Pancreas (tissue), 10 donors: ENCODE measurements at places on chromosomes 16 and 17. TPM values are rescaled to one million over a fixed set of nuclear protein-coding genes. Genes with fewer than 3 reads are reported as not detected.

DNA sequence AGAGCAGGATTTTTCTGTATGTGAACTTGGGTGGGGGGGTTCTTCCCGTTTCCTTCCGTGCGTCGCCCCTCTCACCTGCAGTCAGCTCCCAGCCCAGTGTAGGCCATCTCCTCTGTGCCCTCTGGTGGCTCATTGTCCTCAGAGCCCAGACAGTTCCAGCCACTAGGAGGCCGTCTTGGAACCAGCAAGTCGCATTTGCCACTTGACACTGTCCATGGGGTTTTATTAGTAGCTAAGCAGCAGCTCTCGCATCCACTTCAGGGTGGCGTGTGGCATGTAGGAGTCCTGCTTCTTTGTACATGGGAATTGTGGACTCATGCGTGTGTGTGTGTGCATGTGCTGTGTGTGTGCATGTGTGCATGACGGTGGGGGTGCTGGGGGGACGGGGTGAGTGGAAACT, 74.0 kb downstream of the SEC14L1 start:
- no peak for DNase-seq

GRCh38 chr17:29640413-29640812, 17.7 kb upstream of the CORO6 start:
- DNase-seq, result no peak

- no peak for DNase-seq
Measured at GRCh38 chr17:71885662-71886061, 235.2 kb upstream of the SOX9 start.

DNA sequence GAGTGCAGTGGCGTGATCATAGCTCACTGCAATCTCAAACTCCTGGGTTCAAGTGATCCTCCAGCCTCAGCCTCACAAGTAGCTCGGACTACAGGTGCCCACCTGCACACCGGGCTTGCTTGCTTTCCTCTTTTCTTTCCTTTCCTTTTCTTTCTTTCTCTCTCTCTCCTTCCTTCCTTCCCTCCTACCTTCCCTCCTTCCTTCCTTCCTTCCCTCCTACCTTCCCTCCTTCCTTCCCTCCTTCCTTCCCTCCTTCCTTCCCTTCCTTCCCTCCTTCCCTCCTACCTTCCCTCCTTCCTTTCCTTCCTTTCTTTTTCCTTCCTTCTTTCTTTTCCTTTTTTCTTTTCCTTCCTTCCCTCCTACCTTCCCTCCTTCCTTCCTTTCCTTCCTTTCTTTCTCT, 225.5 kb downstream of the MRTFB start:
- DNase-seq, result no peak

- no peak for DNase-seq
Measured at GRCh38 chr17:15232517-15232915, 32.6 kb downstream of the PMP22 start.

KRTAP4-6 gene
- not detected for polyA plus RNA-seq
